ENCODE measurements at places on chromosomes 2 and 18.

GRCh38 chr2:15198051-15198450 is 363.1 kb downstream of the NBAS start:
- DNase-seq = no peak

- DNase-seq = no peak
Measured at GRCh38 chr18:48715711-48716361, 177.0 kb downstream of the CTIF start.

- DNase-seq = no peak
Measured at GRCh38 chr2:98459496-98460175, 15.0 kb downstream of the INPP4A start.

GRCh38 chr2:108889907-108890306 is 99.1 kb downstream of the EDAR start:
- DNase-seq = no peak

GRCh38 chr2:219736209-219736608 is 108.8 kb downstream of the SLC4A3 start:
- peak; percentile 62 for DNase-seq

DNA sequence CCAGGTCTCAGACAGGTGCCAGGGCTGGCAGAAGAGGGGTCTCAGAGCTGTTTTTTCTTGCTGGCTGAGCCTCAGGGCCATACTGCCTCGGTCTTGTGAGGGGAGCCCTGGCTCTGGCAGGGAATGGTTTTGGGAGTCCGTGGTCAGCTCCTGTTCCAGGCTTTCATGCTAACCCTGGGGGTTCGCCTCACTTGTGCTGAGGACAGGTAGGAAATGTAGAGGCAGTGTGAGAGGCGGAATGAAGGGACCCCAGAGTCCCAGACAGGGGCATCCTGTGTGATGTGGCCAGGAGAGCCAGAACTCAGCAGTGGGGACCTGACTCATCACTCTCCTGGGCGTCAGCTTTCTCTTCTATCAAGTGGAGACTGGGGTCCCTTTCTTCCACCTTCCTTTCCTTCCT is 5.7 kb upstream of the CELF4 start:
- DNase-seq = no peak

DNA sequence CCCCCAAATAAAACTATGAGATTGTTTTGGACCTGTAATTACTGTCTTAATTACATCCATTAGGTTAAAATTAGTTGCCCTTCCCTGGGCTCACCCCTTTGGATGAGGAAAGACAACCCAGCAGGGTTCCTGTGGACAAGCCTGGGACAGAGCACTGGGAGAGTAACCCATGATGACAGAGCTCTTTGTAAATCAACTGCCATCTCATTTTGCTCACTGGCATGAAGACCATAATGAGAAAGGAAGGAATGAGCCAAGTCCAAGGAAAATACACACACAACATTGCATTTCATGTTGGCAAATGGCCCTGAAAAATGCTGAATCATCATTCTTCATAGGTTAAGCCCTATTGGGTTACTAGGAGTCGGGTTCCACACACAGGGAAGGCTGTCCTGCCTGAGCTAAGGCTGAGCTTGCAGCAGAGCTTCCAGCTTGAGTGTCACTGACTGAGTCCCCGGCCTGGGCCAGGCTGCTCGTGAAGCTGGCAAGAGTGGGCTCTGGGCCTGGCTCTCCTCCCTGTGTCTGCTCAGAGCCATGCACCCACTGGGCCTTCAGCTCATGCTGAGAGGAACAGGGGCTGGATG is 94.1 kb upstream of the ACAA2 start:
- no peak for DNase-seq

- DNase-seq = no peak
Measured at GRCh38 chr18:31616586-31616985, 24.9 kb downstream of the TTR start.

- DNase-seq = peak; percentile 14
Measured at GRCh38 chr2:15668611-15669305, 77.1 kb downstream of the DDX1 start.

DNA sequence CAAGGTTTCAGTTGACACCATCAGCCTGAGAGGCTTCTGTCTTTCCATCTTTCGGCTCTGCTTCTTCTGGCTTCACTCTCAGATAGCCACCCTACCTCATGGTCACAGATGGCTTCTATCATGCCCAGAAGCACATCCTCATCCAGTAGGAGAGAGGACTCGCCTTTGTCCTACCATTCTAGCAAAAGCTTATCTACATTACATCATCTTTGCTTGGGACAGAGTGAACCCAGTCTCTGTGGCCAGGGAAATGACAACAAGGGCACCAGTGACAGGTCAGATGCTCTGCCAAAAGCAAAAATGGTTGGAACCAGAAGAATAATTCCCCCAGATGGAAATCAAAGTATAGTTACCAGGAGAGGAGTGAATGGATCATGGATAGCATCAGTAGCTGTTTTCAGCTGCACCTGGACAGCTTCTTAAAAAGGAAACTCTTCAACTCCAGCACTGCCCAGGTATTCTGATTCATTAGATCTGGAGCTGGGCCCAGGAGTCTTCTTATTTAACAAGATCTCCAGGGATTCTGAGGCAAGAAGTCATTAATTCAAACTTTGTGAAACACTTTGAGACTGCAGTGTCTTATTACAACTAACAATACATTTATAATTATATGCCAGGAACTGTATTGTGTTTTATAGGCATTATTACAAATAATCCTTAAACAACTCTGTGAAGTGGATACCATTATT is 257.7 kb upstream of the UBE2E3 start:
- no peak for DNase-seq

DNA sequence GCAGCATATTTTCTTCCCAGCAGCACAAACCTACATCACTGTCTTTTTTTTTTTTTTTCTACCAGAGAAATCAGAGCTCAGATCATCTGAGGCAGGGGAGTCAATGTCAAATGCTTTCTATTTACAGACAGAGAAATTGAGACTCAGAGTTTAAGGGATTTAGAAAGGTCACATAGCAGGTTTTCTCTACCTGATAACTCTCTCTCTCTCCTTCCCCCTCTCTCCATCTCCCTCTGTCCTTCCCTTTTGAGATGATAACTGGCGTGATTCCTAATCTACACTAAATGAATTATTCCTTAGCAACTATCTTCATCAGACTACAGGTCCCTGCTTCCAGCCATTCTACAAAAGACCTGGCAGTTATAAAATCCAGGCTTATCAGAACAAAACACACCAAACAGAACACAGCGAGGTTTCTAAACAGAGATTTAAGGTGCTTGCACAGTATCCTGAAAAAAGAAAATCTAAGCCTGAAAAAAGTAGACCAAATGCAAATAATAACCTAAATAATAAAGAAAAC is 161.6 kb upstream of the PKDCC start:
- no peak for DNase-seq

- no peak for DNase-seq
Measured at GRCh38 chr2:224174990-224175389, 135.9 kb upstream of the SERPINE2 start.

- DNase-seq = no peak
Measured at GRCh38 chr2:33000986-33001385, 54.2 kb downstream of the LTBP1 start.

DNA sequence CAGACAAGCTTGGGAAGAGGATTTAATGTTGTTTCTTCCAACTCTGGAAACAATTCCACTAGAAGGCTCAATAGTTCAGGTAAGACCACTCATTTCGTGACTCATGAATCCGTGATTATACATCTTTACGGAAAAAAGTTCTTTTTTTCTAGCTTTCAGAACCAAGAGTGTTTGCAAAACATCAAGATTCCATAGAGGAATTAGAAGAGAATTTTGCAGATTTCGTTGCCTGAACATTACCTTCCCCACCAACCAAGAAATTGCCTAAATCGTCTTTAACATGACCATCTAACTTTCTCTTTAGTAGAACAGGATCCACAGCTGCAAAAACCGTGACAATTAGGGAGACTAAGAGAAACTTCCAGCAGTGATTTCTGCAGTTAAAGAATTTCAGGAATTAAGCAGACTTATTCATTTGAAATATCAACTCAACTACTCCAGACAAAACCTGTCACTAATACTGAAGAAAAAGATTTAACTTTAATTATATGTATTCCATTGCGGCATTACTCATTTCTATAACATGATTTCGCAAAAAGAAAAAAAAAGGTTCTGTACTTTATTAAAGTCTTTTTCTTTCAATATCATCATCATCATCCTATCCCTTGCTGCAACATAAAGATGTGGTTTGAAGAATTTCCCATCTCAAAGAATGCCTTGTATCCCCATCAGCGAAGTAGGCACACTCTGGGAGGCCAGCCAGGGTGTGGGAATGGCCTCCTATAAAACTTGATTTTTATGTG is 1.9 kb upstream of the NAB1 start:
- DNase-seq = no peak

- DNase-seq = no peak
Measured at GRCh38 chr2:223000872-223001796, 50.9 kb upstream of the KCNE4 start.

DNA sequence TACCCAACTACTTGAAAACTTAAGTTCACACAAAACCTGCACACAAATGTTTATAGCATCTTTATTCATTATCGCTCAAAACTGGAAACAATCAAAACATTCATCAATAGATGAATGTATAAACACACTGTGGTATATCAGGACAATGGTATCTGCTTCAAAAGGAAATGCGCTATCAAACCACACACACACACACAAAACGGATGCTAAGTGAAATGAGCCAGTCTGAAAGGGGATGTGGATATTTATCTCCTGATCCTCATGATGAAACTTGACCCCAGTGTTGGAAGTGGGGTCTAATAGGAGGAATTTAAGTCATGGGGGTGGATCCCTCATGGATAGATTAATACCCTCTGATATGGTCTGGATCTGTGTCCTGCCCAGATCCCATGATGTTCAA is 22.0 kb downstream of the PDCL3 start:
- DNase-seq = no peak

DNA sequence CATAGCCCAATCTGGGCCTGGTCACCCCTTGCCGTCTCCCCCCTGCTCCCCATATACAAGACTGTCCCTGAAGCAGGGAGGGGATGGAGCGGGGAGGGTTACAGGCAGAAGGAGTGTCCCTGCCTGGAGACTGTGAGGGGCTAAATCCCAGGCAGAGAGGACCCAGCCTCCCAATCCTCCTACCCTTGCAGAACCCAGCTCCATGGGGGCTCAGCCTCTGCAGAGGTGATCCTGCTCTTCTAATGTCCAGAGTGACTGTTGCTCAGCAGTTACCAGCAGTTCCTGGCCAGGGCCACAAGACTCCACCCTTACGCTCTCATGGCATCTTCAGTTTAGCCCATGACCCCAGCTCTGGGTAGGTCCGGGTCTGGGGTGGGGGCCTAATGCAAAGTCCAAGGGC is 58.1 kb downstream of the COA5 start:
- DNase-seq = no peak

- DNase-seq = no peak
Measured at GRCh38 chr2:17190527-17190926, 327.7 kb downstream of the RAD51AP2 start.

GRCh38 chr2:69177063-69177771 is 164.2 kb downstream of the ANTXR1 start:
- no peak for DNase-seq

GRCh38 chr2:6538607-6539006 is 327.1 kb downstream of the CMPK2 start:
- DNase-seq = no peak

DNA sequence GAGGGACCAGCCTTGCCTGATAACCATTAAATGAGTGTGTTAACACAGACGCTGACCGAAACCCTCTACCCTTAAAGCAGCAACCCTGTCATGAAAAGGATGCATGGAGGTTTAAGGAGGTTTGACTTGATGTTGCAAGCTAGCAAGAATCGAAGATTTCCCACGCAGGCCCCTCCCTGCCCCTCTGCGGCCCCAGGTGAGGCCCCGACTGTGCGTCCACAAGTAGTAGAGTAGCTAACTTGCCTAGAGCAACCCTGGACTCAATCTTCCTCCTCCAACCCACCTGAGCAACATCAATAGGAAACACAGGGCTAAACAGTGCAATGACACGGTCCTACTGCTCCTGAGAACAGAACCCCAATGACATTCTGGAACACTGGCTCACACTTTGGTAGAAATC is 150.1 kb downstream of the COL4A4 start:
- DNase-seq = no peak

DNA sequence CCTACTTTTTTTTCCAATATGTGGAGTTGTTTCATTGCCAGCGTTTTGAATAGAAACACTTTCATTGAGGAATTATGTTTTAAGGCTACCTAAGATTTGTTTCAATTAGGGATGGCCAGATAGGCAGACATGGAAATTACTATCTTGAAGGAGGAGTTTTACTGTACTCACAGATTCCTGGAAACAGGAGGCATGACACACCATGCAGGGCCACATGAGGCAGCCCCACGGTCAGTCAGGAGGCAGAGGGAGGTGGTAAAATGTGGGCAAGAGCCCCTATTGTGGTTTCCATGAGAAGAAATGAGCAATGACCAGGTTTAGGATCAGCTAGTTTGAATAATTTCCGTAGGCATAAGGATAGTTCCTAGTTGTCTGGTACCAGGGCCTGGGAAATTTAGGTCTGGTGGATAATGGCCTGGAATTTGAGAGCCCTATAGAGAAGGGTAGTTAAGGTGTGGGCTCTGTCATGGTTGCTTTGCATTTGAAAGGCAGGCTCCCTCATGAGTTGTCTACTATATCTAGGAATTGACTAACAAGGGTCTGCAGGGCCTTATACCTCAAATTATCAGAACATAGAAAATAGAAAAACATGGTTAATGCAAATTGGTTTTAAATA is 360.0 kb upstream of the KCNJ3 start:
- DNase-seq = no peak

- DNase-seq = no peak
Measured at GRCh38 chr2:144998435-144998834, 478.5 kb upstream of the ZEB2 start.

Measured in HEK293T (cell line).